Stimulated activated CD4-positive, alpha-beta T cell treated with anti-CD3 and anti-CD28 coated beads, Interleukin-1b, Interleukin-23, amount 100 ng/mL, for 48 hours (primary cell): ENCODE measurements at places on chromosomes 11 and 22.

GRCh38 chr11:85759915-85760314 lies 51.0 kb downstream of the SYTL2 start:
- DNase-seq, result no peak

- no peak for DNase-seq
Observed at GRCh38 chr11:78606667-78607066, 32.0 kb upstream of the NARS2 start.

- DNase-seq, result no peak
Observed at GRCh38 chr11:2664376-2664775, 35.4 kb downstream of the KCNQ1OT1 start.

GRCh38 chr22:45162531-45162930 lies 1.2 kb upstream of the NUP50 start:
- DNase-seq, result no peak

- no peak for DNase-seq
Observed at GRCh38 chr11:27882066-27882697, 181.9 kb upstream of the BDNF start.

GRCh38 chr22:27438271-27438980 lies 363.1 kb downstream of the MN1 start:
- DNase-seq, result no peak

DNA sequence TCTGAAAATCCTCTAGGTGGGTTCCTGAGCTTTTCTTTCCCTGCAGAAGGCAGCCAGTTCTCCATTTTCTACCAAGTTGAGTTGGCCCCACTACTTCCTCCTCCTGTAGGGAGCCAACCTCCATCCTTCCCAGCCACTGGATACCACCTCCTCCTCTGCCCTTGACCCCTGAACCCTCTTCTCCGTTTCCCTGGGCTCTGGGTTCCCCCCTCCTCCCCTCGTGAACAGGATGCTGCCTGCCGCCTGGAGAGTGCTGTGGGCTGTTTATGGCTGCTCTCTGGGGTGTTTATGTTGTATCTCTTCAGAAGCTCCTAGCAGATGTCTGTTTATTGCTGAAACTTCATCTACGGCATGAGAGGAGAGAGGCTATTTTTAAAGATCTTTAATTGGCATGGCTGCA lies 8.6 kb downstream of the MICAL2 start:
- DNase-seq, result no peak

DNA sequence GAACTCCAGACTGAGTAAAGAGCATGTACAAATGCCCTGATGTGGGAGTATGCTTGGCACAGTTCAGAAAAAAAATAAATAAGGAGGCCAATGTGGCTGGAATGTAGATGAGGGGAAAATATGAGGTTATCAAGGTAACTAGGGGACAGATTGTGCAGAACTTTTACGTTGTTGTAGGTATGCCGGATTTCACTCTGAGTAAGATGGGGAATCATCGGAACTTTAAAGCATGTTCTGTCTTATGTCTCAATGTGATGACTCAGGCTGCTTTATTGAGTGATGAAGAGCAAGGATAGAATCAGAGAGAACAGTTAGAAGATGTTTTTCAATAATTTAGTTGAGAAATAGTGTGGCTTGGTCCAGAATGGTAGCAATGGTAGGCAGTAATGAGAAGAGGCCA lies 130.4 kb downstream of the C11orf87 start:
- DNase-seq, result no peak

GRCh38 chr11:34427186-34427805 lies 11.4 kb upstream of the CAT start:
- DNase-seq, result no peak

- no peak for DNase-seq
Observed at GRCh38 chr11:92383430-92383829, 158.8 kb downstream of the FAT3 start.

- no peak for DNase-seq
Observed at GRCh38 chr11:13333456-13333957, 55.9 kb downstream of the BMAL1 start.

- peak; percentile 3 for DNase-seq
Observed at GRCh38 chr22:46212195-46212594, 37.9 kb downstream of the CDPF1 start.

DNA sequence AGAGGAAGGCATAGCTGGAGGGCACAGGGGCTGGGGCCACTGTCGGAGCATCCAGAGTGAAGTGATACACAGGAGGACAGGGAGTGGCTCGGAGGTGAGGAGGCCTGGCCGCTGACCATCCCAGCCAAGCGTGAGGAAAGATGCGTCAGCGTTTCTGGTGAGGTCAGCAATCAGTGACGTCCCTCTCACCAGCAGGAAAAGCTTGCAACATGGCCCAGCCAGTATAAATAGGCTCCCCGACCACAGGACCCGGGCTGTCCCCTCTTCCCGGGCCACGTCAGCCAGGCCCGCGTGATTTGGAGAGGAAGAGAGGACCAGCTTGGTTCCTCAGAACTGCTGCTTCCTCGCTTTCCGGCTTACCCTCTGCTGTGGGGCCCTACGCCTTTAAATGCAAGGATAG lies 4.2 kb upstream of the OSM start:
- DNase-seq, result no peak

- DNase-seq, result no peak
Observed at GRCh38 chr22:27816552-27816951, 15.0 kb upstream of the MN1 start.

DNA sequence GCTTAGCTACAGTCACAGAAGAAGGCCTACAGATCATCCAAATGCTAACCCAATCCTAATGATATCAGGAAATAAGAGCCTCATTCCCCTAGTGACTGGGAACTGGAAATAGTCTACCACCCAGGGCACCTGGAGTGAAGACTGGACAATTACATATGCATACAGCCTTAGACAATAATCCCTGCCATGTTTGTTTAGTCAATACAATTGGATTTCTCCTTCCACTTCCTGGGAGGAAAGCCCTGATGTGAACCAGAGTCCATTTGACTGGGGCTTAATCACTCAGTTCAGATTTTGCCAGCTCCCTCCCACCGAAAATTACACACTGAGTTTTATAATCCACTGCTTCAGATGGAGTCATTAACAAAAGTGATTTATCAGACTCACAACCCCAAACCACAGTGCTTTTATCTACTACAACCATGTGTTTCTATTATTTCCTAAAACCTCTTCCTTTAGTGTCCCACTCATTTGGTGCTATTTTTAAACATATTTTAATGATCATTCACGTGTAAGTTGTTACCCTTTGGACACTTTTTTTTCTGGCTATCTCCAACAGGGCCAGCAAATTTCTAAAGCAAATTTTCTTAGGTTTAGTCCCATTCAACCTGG lies 29.9 kb downstream of the CWF19L2 start:
- DNase-seq, result no peak

DNA sequence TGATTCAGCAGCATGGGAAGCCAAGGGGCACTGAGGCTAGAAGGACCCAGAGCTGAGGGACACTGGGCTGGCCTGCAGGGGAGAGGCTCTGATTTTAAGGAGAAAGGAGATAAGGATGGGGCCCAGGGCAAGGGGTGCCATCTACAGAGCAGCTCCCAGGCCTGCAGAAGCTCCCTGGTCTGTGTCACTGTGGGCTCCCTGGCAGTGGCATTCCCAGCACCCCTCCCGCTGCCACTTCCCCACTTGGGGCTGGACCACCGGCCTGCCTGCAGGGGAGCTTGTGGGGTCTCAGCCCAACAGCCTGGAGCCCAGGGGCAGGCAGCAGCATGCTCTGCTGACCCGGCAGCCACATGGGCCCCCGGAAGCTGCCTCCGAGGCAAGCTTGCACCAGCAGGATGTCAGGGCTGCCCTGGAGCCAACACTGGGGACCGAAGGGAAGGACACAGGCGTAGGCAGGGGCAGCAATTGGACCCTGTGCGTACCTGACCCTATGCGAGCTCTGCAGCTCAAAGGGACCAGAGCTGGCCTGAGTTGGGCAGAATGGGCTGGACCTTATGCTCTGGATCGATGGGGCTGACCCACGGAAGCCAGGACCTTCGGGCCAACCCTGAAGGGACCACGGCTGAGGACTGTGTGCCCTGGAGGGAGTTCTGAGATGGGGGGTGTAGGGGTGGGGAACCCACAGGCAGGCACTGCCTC lies 35.4 kb upstream of the WNT7B start:
- no peak for DNase-seq

GRCh38 chr11:96869207-96869606 lies 479.4 kb downstream of the JRKL start:
- no peak for DNase-seq

DNA sequence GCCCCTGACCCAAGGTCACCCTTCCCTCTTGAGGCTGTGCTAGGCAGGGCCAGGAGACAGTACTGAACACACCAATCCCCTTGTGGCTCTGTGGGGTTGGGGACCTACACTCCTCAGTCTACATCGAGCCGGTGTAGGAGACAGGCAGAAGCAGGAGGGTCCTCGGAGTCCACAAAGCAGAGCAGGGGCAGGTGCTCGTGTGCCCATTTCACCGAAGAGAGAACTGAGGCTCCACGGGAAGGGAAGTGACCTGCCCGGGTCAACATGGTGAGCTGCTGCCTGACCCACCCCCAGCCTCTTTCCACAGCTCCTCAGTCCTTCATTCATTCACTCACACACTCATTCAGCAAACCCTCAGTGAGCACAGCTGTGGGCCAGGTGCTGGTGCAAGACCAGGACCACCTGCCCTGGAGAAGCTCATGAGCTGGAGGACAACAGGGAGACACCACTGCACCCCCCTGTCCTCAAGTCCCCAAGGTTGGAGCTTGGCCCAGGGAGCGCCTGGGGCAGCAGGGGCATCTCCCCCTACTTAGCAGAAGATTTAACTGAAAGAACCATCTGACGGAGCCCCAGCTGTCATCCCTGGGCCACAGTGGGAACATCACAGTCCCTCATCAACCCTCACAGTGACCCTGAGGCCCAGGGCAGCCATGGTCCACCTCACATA lies 127.3 kb downstream of the MED15 start:
- no peak for DNase-seq

GRCh38 chr11:32792111-32792947 lies 2.1 kb downstream of the CCDC73 start:
- no peak for DNase-seq

GRCh38 chr11:23399995-23400394 lies 539.7 kb upstream of the CCDC179 start:
- no peak for DNase-seq

DNA sequence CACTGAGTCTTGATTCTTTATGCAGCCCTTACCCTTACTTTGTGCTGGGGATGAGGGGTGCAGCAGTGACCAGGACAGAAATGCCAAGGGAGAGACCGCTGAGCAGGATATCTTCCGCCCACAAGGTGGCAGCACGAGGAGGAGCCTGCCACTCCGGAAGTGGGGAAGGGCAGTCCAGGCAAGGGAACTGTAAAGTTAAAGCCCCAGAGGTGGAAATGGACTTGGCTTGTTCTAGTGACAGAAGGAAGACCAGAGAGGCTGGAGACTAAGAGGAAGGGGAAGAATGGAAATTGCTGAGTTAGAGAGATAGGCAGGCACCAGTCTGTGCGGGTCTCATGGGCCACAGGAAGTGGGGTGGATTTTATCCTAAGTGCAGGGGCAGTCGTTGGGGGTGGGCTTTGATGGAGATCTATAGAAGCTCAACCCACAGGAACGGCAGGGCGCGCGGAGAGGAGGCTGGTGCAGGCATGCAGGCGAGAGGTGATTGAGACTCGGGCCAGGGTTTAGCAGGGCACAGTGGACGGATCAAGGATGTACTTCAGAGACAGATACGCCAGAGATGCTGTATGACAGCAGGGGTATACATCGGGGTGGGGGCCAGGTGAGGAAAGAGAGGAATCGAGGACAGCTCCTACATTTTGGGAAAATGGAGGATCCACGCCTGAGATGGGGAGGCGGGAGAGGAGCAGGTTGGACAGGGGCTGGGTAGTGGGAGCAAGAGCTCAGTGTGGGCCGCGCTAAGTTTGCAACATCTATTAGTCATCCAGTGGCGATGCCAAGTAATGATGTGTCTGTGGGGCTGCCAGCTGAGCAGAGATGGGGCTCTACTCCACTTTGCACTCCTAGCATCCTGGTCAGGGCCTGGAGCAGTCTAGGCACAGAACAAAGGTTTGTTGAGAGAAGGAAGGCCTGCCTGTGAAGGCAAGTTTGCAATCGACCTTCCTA lies 3.3 kb upstream of the GRK2 start:
- DNase-seq, result peak; percentile 74

DNA sequence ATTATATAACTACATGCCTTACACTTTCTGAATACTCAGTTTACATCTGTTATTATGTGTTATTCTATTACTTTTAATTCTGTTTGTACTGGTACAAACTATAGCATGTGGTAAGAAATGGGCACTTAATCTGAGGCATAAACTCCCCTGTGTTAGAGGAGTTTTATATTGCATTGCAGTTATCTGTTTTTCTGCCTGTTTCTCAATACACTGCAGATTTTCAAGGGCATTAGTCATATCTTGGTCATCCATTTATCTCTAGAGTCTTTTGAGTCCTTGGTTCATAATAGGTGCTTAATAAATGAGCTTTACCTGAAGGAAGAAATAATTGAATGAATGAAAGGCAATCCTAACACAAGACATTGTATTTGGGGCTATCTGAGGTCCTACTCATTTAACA lies 182.9 kb upstream of the CTSC start:
- no peak for DNase-seq

DNA sequence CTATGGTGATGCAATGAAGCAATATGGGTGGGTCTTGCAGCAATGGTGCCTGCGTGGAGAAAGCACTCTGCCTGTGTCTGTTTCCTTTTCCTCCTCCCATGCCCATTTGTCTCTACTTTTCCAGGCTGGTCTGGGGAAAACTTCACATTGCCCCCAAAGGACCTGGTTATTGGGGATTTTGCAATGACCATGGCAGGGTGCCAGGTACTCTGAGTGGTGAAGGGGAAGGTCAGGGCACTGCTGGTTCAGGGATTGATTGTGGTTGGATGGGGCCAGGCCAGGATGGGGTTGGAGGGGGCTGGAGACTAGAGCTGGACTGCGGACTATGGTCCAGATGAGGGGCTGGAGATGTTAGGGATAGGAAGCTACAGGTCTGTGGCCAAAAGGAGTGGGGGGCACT lies 92.1 kb downstream of the INSC start:
- no peak for DNase-seq

DNA sequence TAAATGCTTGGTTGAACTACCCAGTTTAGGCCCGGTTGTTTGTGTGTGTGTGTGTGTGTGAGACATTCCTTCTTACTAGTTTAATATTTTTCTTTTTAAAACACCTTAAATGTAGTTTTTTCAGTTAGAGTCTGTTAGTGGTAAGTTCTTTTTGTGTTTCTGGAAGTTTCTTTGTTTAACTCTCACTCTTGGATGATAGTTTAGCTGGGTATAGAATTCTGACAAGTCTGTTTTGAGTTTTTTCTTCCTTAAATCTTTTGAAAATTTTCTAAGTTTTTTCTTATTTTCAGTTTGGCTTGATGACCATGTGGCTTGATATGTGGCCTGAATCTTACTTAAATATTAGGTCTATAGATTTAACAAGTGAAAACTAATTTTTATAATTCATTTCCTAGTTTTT lies 60.1 kb downstream of the PDE3B start:
- DNase-seq, result no peak

GRCh38 chr11:116916886-116917285 lies 79.5 kb upstream of the APOA1 start:
- DNase-seq, result no peak
